ENCODE measurements at places on chromosomes 2 and 18. TPM values are rescaled to one million over a fixed set of nuclear protein-coding genes. Genes with fewer than 3 reads are reported as not detected.

Gene DSC2
- 5.4 TPM for total RNA-seq

Gene CD8A
- 2.0 TPM for total RNA-seq

Gene NAT8
- total RNA-seq = not detected

Gene C2orf80
- 26.6 TPM for total RNA-seq

Gene TIGD1
- 8.9 TPM for total RNA-seq

Gene POTEI
- under 0.01 TPM for total RNA-seq

Gene SERPINB10
- total RNA-seq = not detected

Gene RAB27B
- total RNA-seq = 22.9 TPM

Gene TXNDC2
- total RNA-seq = under 0.01 TPM

Gene PTPRN
- 32.7 TPM for total RNA-seq

Gene DTNA
- 43.0 TPM for total RNA-seq

Gene CTAGE1
- not detected for total RNA-seq

Gene EVA1A
- total RNA-seq = 0.98 TPM

Gene GYPC
- total RNA-seq = 6.9 TPM

Gene COL6A3
- total RNA-seq = 20.4 TPM

Gene DES
- total RNA-seq = 0.49 TPM

Gene CYTIP
- 2.0 TPM for total RNA-seq

All from temporal lobe (tissue), 4 donors.